ENCODE measurements at places on chromosomes 2 and 18.

GRCh38 chr2:197268786-197269584 is 41.6 kb downstream of the ANKRD44 start:
- DNase-seq, result no peak

DNA sequence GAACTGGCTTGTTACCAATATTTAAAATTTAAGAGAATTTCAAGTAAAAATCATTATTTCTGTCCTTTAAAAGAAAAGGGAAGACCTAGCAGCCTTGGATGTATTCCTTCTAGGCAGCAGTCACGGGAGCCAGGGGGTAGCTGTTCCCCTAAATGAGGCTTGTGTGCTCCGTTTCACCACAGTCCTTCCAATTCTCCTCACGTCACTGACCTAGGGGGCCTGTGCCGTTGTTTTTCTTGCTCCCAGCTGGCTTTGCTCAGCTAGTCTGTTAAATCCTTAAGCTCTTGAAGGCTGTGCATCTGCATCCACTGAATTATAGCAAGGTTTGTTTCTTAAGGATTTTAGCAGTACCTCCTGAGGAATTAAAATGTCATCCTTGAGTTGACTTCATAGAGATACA is 9.9 kb downstream of the KLHL23 start:
- no peak for DNase-seq

DNA sequence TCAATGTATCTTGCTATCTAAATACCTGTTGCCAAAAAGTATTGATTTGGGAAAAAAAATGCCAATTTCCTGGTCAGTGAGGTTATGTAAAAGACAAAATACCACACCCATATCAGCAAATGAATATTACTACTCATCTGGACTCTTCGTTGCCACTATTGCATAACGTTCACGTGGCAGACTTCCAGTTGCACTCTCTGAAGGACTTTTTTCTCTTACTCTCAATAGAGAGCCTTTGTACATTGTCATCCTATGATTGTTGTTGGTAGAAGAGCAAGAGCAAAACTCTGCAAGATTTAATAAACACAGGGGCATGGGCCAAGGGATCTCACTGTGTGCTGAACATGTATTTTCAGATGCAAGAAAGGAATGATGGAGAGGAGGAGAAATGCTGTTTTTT is 689.8 kb downstream of the MBD2 start:
- DNase-seq, result no peak

DNA sequence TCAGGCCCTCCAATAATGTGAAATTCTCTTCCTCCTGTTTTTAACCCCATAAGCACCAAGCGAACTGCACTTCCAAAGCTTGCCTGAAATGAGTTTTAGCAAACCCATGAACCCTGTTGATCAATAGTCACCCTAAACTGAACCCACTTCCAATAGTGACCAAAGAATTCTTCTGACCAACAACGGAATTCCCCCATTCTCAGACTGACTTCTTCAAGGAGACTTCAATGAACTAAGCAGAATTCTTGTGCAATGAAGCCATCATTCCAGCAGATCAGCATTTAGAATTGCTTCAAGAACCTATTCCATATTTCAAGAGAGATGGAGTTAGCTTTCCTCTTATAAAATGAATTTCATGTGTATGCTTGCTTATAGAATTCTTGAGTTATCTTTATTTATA is 176.9 kb upstream of the FN1 start:
- peak; percentile 91 for DNase-seq

GRCh38 chr2:64328415-64328722 is 125.6 kb upstream of the LGALSL start:
- peak; percentile 28 for DNase-seq

DNA sequence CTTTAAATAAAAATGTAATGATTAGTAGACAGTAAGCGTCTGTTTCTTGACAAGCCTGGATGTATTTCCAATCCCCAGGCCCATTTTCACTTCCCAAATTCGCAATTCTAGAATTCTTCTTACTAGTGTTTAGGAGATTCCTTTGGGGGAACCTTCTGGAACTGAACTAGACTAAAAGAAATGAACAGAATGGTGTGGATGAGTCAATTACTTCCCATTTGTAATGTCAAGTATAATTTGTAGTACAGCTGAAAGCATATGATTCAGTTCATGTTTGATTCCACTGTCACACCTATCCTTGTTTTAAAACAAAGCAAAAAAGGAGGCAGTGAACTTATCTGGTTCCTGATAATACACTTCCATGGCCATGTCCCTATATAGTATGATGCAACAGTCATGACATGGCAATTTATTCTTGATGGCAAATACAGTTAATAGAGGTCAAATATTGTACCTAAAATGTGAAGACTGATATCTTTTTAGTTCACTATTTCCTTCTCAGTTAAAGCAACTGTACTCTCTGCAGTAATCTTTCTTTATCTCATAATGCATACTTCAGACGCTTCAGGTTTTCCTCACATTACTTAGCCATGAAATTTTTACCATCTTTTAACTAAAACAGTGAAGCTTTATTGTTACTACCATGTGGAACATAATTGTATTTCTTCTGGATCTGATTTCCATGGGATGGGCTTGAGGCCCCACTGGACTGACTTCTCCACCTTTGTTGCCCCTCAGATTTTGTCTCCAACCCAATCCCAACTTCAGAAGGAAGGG is 2.0 kb downstream of the IDH1 start:
- DNase-seq, result peak; percentile 73

- no peak for DNase-seq
These were observed 198.5 kb upstream of the LRATD1 start for GRCh38 chr2:14433946-14434495.

DNA sequence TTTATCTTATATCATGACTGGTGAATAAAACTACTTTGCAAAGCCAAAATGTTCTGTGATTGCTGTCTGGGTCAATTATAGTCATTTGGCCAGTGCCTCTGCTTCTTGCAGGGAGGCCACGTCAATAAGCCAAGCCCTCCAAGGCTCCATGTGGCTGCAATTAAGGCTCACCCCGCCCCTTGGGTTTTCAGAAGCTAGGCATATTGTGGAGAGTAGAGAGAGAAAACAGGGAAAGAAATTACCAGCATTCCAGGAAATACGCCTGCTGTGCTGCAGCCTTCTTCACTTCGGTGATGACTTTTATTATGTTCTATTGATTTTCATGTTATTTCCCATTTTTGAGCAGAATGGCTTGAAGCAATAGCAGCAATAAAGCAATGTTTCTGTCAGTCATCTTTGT is 319.7 kb downstream of the SOX11 start:
- DNase-seq, result no peak
